ENCODE measurements at places on chromosomes 1 and 21.

GRCh38 chr1:181033128-181033798 lies 520 bp upstream of the MR1 start:
- DNase-seq: no peak

DNA sequence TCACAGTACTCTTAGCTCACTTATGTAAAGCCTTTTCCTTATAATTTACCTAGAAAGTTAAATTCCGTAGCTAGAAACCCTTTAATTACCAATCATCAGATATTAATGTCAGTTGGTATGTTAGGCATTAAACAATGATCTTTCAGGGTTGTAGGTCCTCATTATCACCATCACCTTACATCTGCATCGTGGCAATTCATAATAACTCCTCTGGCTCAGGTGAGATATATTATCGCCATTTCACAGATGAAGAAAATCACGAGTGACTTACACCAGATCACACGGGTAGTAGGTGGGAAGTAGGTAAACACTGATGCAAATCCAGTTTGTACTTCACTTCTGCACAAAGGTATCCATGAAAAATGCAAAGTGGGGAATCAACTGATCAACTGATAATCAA lies 639 bp downstream of the NUP133 start:
- DNase-seq: no peak

DNA sequence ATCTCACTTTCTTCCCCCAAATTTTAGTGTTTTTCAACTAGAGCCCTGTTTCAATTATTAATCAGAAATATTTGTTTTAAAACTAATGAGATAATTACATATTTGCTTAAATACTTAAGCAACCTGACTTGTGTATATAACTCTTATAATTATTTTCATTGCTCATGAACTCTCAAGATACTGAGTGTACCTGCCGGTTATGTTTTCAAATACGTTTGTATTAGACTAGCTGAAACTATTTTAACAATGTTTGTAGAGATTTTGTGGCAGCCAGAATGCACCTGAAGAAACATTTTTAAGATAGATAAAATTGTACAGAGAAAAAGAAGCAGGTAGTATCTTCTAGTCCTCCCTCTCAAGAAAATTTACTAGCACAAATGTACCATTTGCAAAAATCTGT lies 140.6 kb upstream of the CXADR start:
- peak; percentile 54 for DNase-seq

DNA sequence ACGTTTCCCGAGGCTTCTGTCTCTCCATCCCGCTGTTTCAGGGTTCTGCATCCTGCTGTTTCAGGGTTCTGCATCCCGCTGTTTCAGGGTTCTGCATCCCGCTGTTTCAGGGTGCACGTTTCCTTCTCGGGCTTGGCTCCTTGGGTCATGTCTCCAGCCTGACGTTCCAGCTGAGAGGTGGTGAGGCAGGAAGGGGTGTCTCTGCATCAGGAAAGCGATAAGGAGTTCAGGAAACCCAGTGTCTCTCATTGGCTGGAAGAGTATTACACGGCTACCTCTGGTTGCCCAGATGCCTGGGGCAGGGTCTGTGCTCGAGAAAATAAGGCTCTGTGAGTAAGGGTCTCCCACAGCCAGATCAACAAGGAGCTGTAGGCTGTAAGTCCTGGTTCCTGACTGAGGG lies 21.1 kb downstream of the ADARB1 start:
- no peak for DNase-seq

DNA sequence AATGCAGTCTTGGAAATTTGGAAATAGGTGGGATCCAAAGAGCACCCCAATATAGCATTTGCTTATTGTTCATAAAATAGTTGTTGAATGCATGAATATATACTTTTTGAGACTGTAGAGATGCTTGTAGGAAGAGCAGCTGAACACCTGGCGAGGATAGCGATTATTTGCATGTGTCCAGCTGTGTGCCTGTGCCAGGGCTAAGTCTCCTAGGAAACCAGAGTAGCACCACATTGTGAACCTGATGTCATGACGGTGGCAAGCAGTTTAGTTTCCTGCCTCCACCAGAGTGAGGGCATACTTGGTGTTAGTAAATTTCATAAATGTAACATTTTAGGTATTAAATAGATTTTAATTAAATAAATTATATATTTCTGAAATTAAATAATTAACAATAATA lies 37.3 kb upstream of the IRF2BP2 start:
- DNase-seq: no peak

DNA sequence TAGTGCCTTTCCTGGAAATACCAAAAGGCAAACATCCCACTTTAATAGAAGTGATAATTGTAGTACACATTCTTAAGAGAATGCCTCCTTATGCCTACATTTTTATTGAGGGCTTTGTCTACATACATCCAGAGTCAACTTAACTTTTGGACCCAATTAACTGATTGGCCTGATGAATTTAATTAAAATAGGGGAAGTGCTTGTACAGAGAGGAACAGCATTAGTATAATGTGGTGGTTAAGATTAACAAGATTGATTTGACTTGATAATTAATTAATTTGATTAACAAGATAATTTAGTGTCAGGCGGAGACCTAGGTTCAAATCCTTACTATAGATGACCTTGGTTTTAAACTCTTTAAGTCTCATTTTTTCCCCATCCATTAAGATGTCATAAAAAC lies 111.4 kb downstream of the NFIA start:
- DNase-seq: no peak

DNA sequence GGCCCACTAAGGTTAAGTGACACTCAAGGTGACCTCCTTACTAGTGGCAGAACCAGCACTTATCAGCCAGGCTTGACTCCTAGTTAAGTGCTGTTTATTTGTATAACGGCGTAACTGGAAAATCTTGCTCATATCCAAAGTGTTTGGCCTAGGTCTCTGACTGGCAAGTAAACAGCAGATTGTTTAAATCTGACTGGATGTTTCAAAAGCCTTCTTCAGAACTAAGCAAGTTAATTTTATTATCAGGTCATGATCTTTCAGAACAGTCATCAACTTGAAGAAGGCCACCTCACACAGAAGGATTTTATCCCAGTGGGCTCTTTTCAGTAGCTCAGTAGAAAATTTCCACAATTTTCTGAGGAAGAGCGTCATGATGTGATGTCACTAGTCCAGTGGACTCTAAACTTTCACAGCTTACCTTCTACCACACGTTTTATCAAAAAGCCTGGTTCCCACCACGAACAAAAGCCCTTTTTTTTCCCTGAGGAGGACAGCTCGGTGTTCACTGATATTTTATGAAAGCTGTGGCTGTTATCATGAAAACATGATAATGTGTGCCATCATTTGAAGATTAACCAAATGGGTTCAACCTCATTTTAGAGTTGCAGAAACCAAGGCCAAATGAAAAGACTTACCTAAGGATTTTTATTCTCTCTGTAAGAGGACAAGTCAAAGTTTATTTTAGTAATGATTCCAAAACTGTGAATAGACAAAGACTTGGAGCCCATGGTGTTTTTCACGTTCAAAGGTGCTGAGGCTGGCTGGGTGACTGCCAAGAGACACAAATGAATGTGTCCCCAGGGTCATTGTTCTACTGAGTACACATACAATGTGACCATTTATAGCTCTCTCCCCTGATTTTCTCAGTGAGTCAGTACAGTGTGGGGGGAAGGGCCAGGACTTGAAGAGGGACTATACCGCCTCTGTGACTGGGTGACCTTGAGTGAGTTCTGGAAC lies 9.1 kb downstream of the SGIP1 start:
- peak; percentile 41 for DNase-seq

GRCh38 chr1:27615346-27616192 lies 11.6 kb upstream of the AHDC1 start:
- DNase-seq: no peak

GRCh38 chr1:85146972-85147359 lies 53.9 kb downstream of the SYDE2 start:
- no peak for DNase-seq

DNA sequence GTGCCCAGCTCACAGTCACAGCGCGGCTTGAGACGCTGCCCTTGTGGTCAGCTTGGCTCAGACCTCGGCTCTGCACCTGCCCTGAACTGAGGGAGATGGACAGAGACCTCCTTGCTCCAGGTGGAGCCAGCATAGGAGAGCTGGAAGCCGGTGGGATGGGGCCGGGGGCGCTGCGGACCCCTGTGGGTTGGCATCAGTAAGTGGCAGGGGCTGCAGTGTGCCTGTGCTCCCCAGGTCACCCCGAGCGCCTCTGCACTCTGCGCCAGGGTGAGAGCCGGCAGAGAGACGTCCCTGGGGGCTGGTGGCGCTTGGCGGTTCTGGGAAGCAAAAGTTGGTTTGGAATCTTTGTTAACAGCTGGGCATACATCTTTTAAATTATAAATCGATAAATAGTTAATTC lies 105.6 kb upstream of the TTC34 start:
- DNase-seq: no peak

- DNase-seq: no peak
Observed at GRCh38 chr1:46790446-46791101, 8.3 kb upstream of the CYP4B1 start.

DNA sequence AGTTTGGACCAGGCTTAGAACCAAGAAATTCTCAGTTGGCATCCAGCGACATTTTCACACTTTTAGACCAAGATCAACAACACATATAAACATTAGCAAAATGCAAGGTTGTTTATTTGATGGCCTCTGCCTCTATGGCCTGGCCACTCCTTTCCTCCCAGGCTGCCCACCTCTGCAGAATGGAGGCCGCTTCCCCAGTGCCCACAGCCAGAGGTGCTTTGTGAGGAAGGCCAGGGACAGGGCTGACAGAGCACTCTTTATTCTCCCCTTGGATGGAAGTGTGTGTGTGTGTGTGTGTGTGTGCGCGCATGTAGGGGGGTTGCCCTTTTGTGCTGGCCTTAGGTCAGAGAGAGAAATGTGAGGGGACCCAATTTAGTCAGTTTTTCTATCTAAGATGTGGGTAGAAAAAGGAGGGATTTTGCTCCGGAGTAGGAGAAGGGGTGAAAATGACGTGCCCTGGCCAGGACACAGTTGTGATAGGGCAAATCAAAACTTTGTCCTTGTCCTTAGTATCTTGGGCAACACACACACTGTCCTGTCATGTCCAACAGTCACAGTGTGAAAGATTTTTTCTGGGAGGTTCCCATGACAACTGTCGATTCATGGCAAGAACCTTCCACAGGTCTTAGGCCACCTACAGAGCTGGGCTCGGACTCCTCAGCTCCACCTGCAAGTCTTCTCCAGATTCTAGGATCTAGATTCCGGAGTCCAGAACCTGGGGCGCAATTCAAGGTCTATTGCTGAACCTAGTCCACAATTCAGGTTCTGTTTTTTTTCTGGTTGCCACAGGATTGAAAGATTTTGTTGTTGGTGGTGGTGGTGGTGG lies 104.9 kb upstream of the SLC2A1 start:
- DNase-seq: no peak

- DNase-seq: no peak
Observed at GRCh38 chr1:50497007-50497406, 73.8 kb upstream of the DMRTA2 start.

- no peak for DNase-seq
Observed at GRCh38 chr1:35556484-35557117, 602 bp downstream of the KIAA0319L start.

- no peak for DNase-seq
Observed at GRCh38 chr1:188043536-188044245, 1214.9 kb downstream of the PLA2G4A start.

DNA sequence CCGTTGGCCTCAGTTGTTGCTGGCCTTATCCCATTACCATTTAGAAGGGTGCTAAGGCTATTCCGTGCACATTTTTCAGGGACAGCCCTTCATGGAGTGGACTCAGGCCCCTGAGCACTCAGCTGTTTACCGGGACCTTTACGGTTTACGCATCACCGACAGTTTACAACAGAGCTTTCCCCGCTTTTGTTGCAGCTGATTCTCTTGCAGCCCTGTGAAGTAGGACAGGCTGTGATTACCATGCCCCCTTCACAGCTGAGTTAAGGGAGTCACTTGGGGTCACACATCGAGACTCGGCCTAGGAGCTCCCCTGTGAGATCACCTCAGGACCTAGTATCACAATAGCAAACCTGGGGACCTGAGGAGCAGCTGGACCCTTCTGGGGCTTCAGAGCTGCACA lies 41.9 kb downstream of the PTPRF start:
- no peak for DNase-seq

DNA sequence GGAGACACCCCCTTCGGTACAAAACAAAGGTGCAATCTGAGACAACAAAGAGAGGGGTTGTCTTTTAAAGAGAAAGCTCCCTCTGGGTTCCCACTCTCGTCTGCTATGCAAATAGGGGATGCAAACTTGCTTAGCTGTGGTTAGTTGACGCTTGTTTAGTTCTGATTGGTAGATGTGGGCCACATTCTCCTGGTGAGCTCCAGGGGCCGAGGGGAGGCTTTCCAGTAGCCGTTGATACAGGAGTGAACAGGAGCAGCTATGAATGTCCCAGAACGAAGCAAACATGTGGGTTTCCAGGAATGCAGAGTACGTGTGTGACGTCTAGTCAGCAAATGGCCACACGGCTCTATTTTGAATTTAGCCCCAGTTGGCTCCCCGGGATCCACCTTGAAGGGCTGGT lies 14.7 kb downstream of the TFF2 start:
- DNase-seq: no peak

DNA sequence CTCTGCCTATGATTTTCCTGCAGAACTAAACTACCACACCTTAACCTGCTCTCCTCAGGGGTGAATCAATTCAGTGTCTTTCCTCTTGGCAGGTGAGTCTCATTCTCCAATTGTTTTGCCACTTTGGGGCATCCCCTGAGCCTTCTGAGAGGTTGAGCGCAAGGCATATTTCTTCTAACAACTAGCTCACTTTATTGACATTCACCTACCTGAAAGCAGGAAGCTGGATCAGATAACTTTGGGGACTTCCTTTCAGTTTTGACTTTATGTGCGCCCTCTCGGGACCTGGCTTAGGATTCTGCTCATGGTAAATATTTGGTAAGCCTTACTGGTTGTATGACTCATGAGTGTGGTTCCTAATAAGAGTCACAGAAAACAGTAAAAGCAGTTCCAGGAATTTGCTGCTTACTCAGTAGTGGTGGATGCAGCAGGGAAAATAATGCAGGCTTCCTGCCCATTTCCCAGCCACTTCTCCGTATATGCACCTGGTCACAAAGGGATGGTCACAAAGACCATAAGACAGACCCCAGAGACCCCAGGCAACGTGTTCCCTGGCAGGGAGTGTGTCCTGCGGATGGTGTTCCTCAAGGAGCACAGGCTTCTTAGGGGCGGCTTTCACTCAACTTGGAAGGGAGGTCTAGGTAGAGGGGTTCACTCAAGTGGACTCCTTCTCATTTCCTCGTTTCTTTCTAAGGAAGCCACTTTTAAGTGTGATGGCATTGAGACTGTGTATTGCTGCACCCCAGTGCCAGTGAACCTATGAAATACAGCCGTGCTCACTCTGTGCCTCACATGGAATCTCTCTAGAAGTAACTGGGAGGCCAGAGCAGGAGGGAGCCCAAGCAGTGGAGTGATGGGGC lies 22.0 kb upstream of the BATF3 start:
- DNase-seq: peak; percentile 66

GRCh38 chr1:21298981-21299391 lies 8.7 kb upstream of the ECE1 start:
- DNase-seq: no peak

GRCh38 chr1:95793893-95794292 lies 559.9 kb downstream of the RWDD3 start:
- DNase-seq: no peak

- no peak for DNase-seq
Observed at GRCh38 chr1:153773096-153773921, 1.9 kb upstream of the SLC27A3 start.

- no peak for DNase-seq
Observed at GRCh38 chr1:55480029-55480795, 265.0 kb upstream of the USP24 start.
